Eye (tissue), 1 donor: ENCODE measurements at places on chromosomes 7 and 10.
A peak's percentile ranks its signal among the peaks of the same experiment; 100 is the strongest.

GRCh38 chr10:131024259-131025131 is 287.0 kb downstream of the TCERG1L start:
- DNase-seq, result no peak

DNA sequence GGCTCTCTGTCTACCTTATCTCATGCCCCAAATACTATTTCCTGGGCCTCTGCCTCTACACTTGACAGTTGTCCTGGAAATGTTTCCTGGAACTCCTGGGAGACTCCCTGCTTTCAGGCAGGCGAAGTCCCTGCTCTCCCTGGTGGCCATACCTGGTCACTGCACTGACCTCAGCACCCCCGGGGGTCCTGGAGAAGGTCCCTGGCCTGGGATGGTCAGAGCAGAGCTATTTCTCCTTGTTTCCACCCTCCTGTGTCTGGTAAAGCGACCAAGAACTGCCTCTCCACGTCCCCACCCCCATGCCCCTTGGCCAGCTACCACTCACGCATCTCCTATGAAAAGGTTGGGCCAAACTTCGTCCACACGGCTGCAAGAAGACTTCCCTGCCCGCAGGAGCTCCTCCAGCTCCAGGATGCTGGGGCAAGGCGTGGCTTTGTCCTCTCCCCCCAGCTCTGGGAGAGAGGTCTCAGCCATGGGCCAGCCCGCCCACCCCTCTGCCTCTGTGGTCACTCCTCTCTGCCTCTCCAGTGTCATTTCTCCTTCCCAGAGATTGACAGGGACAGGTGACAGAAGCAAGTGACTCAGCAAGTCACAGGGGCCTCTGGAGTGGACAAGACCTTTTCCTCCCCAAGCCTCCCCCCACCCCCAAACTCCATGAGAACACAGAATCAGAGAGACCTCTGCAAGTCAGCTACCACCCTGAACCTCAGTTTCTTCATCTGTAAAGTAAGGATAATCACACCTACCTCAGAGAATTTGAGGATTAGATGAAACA is 2.6 kb upstream of the SAMD8 start:
- peak; percentile 45 for DNase-seq

DNA sequence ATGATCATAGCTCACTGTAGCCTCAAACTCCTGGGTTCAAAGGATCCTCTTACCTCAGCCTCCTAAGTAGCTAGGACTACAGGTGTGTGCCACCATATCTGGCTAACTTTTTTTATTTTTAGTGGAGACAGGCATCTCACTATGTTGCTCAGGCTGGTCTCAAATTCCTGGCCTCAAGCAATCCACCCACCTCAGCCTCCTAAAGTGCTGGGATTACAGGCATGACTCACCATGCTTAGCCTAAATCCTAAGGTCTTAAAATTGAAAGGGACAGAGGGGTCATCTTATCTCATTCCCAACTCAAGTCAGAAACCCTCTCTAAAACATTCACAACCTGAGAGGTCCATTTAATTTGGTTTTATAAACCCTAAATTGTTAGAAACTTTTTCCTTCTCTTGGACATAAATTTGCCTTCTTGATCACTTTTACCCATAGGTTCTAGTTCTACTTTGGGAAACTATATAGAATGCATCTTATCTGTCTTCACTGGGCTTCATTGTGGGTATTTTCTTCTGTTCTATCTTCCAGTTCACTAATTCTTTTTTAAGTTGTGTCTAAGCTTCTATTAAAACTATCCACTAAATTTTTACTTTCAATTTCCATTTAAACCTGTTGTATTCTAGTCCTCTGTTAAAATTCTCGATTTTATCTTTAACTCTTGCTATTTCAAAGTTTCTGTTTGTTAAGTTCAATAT is 183.4 kb upstream of the KAT6B start:
- DNase-seq, result no peak

- peak; percentile 63 for DNase-seq
Measured at GRCh38 chr10:18303851-18304801, 163.9 kb downstream of the CACNB2 start.

GRCh38 chr7:145850636-145851035 is 266.0 kb upstream of the CNTNAP2 start:
- DNase-seq, result no peak

- no peak for DNase-seq
Measured at GRCh38 chr10:116111483-116112095, 161.4 kb downstream of the GFRA1 start.

DNA sequence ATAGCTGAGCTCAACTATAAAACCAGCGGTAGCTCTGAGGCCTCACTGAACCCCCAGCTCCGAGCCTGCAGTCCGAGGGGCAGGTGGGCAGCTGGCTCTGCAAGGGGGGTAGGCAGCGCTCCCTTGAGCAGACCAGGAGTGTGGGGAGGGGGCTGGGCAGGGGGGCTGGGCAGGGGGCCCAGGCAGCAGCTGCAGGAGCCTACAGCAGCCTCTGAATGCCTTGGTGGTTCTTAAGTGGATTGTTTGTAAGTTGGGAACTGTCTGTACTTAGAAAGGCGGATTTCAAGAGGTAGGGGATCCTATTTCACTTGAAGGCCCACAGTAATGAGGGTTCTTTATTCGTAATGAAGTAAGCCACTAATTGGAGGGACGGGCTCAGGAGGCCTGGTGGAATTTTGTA is 72.3 kb downstream of the ICA1 start:
- peak; percentile 57 for DNase-seq

- no peak for DNase-seq
Measured at GRCh38 chr10:21488957-21489446, 36.5 kb downstream of the SKIDA1 start.

DNA sequence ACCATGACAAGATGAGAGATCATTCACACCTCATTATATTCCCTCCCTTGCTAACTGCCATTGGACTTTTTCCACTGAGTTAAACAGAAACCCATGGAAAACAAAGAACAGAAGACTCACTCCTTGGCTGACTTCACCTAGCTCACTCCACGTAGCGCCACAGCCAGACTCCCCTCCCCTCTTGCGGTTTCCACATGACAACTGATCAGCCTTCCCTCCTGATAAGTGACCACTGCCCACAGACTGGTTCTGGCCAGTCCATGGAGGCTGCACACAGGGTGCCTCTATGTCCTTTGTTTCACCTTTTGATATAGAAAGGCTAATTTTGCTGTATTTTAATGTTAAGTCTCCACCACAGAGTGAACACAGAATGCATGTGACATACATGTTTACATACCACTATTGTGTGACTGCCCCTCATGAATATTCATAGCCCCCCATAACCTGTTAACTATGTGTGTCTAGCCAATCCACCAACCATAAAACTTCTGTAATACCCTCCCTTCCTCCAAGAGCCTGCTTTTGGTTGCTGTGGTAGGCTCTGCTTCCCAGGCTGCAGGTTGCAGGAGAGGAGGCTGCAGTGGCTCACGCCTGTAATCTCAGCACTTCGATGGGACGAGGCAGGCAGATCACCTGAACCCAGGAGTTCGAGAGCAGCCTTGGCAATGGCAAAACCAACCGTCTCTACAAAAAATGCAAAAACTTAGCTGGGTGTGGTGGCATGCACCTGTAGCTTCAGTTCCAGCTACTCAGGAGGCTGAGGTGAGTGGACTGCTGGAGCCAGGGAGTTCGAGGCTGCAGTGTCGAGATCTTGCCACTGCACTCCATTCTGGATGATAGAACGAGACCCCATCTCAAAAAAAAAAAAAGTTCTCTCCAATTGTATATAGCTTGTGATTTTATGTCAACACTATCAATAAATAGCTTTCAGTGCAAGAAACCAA is 10.0 kb upstream of the IFIT5 start:
- no peak for DNase-seq

GRCh38 chr10:6176691-6177231 is 26.0 kb upstream of the PFKFB3 start:
- DNase-seq, result no peak

DNA sequence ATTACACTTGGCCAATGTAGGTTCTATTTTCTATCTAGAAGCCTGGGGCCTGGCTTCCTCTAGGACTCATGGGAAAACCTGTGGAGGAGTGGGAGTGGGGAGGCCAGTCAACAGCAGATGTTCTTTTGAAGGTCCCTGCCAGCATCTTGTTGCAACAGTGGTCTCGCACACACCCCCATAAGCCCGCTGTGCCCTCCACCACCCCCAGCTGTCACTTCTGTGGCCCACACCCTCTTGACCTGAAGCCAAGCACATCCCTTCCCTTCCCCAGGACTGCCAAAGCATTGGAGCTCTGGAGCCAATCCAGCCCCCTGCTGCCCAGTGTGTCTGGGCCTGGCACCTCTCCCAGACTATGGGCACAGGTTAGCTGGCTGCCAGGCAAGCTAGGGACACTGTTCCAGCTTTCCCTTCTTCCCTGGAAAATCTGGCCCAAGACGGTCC is 1.9 kb upstream of the STX1A start:
- DNase-seq, result no peak

DNA sequence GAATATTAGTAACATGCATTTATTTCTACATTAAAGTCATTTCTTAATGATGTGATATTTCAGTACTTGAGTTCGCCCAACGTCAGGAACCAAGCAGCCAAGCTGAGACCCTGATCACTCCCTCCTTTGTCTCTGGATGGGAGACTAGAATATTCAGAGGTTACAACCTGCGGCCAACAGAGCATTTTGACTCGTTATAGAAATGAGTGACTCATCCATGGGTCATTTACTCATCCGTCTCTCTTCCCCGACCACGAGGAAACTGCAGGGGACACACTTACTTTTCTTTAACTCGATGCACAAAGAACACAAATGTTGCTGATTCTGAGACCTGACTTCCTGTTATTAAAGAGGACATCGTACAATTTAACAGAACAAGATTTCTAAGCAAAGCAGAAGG is 343.3 kb downstream of the FRMD4A start:
- no peak for DNase-seq

DNA sequence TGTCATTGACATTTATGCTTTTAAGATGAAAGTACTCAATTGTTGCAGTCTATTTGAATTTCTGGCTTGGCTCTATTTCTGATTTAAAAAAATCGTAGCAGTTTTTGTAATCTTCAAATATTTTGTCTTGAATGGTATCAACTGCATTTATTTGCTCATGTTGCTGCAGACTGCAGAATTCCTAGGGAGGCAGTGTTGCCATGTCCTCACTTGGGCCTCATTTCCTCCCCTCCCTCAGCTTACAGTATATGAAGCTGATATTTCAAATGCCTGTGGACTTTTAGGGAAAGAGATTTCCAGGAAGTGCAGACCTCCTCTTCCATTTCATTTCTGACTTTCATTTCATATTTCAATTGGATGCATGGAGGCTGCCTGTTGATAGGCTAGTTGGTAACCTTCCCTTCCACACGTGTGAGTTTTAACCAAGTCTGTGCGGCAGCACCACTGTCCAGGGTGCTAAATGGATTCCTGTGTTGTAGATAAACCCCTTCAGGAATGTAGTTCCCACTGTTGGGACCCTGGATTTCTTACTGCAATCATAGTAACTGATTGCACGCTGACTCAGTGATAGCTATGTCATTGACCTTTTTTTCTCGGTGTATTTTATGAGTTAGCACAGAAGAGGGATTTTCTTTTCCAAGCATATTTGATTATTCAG is 17.5 kb downstream of the VPS50 start:
- DNase-seq, result no peak
